Activated CD4-positive, alpha-beta T cell treated with anti-CD3 and anti-CD28 coated beads for 24 hours (primary cell): ENCODE measurements at places on chromosomes 6 and 20.

- DNase-seq, result no peak
These were observed 963 bp downstream of the FOXF2 start for GRCh38 chr6:1390133-1390945.

- DNase-seq, result no peak
These were observed 56.5 kb downstream of the HAO1 start for GRCh38 chr20:7883741-7884140.

DNA sequence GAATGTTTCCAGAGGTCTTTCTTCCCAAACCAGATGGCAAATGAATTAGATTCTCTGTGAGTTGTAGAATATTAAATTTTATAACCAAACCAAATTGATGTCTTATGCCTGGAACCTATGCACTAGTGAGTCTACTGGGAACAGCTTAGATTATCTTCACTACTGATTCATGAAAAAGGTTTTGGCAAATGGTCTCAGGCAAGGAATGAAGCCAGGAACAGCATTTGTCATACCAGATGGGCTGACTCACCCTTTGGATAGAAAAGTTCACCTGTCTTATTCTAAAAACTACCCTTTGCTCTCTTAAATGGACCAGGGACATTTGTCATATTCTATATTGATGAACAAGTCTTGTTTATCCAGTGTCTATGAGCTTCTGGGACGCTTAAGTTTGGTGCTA lies 135.4 kb upstream of the ECI2 start:
- DNase-seq, result no peak

DNA sequence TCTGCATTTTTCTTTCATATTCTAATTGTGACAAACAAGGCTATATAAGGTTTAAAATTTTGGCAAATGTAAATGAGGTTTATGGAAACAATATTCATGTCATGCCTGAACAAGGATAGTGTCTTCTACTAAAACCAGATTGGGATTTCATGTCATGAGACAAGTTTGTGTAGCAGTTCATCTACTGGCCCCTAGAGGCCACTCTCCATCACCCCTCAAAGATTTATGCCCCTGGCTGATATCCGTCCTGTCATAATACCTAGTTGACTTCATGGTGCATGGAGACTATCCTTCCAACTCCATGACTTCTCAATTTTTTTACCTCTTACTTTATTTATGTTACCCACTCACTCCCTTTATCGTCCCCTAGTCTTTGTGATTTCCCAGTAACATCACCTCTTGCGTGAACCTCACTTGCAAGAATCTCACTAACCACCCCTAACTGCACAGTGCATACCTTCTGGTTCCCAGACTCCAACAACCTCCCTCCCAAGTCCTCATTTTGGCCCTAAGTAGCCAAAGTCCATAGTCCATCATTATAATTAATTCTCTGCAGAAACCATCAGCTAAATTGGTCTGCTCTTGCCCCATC lies 179.8 kb downstream of the TASP1 start:
- DNase-seq, result no peak

GRCh38 chr6:11410539-11411307 lies 126.8 kb upstream of the TMEM170B start:
- DNase-seq, result no peak

GRCh38 chr6:33632558-33633039 lies 11.5 kb downstream of the ITPR3 start:
- peak; percentile 53 for DNase-seq

- DNase-seq, result no peak
These were observed 1.5 kb downstream of the CENPQ start for GRCh38 chr6:49464691-49465090.

DNA sequence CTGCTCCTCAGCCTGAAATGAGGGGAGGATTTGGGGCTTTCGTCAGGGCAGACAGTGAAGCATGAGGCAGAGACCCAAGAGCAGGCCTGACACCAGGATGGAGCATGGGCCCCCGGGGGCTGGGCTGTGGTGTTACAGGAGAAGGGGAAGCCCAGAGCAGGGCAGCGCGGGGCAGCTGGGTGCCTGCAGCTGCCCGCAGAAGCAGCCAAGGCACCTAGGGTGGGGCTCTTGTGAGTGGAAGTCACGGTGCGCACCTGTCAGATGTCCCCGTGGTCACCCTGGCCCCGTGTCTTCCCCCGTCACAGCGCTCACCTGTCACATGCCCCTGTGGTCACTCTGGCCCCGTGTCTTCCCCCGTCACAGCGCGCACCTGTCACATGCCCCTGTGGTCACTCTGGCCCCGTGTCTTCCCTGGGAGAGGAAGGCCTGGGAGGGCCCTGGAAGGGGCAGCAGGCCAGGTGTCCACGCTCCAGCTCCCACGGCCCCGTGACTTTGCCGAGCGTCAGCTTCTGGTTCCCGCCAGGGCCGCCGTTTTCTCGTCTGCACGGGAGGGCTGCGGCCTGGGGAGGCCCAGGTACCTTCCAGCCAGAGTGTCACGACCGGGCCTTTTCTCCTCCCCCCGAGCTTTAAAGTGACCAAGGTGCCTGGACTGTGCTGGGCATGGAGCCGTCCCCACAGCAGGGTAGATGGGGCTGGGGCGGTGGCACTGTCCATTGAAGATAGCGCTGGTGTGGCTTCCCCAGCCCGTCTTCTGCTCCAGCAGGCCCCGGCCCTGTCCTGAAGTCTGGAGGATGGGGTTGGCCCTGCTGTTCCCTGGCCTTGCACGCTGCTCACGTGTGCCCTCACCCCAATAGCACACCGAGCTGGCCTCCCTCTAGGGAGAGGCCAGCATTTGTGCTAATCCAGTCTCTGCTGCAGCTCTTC lies 9.4 kb downstream of the ARFGAP1 start:
- no peak for DNase-seq

- DNase-seq, result peak; percentile 14
These were observed 26.9 kb downstream of the DDX27 start for GRCh38 chr20:49245921-49246740.

- DNase-seq, result no peak
These were observed 115.4 kb downstream of the OPN5 start for GRCh38 chr6:47897247-47897646.

GRCh38 chr6:132005178-132005577 lies 54.0 kb upstream of the CCN2 start:
- DNase-seq, result no peak

- DNase-seq, result no peak
These were observed 121.4 kb upstream of the DST start for GRCh38 chr6:56764081-56764566.

GRCh38 chr6:170037541-170038250 lies 253.2 kb downstream of the DLL1 start:
- no peak for DNase-seq

DNA sequence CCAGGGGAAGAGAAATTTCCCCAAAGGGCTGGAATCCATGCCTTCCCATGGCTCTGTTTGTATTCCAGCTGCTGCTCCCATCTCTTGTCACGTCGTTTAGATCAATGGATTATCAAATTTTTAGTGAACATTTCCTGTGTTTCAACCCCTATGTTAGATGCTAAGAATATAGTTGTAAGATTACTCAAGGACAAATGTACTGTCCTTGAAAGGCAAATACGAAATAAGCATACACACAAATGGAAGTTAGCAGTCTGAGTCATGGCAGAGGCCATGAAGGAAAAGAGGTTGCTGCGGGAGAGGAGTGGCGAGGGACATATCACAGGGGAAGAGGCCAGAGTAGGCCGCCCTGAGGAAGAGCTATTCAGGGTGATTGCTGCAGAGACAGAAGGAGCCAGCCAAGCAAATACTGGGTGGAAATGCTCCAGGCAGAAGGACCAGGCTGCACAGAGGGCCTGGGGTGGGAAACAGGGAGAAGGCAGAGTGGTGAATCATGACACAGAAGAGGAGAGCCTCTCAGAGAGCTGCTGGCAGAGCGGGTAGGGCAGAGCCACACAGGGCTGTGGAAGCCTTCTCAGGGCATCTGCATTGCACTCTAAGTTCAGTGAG lies 219.2 kb upstream of the LRFN2 start:
- DNase-seq, result no peak

- DNase-seq, result no peak
These were observed 129.9 kb downstream of the EYA2 start for GRCh38 chr20:47024461-47024937.

DNA sequence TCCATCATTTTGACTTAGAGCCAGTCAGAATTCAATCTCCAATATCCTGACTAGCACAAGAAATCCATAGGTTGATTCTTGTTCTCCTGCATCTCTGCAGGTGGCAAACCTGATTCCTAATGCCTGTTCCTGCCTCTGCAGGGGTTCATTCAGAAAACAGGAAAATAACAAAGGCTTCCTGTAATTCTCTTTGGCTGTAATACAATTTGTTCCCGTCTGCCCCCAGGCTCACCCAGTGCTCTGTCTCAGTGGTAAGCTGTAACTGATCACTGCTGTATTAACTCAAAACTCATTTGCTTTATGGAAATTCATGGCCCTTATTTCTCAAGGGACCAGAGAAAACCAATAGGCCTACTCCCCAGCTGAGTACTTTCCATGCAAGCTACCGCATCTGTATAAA lies 88.6 kb downstream of the OPRM1 start:
- DNase-seq, result no peak

- no peak for DNase-seq
These were observed 145.5 kb upstream of the LAMP5 start for GRCh38 chr20:9368893-9369292.

- DNase-seq, result no peak
These were observed 38.7 kb downstream of the TGM2 start for GRCh38 chr20:38126146-38126921.

- DNase-seq, result no peak
These were observed 156.9 kb downstream of the PAX1 start for GRCh38 chr20:21862259-21862946.

DNA sequence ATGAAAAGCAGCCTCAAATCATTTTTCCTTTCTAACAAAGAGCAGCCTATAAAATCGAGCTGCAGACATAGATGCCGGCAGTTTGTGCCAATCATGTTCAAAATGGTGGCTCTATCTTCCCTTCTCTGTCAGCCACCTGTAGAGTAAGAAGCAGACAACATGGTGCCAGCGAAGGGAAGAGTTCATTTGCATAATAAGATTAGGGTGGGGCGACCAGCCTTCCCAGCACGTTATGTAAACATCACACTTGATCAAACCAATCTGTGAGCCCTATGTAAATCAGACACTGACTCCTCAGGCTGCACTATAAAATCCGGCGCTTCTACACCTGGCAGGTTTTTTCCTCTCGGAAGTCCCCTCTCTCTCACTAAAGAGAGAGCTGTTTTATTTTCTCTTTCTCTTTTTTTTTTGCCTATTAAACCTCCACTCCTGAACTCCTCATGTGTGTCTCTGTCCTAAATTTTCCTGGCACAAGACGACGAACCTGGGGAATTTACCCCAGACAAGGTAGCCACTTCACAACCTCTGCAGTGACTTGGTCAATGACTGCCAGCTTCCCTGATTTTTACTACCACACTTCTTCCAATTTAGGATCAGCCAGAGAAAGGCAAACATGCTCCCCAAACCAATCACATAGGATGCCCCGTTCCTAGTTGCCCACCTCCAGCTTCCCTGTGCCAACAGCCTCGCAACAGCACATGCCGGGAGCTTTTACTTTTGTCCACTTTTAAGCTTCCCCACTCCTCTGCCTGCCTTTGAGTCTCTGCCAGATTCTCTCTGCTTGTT lies 12.9 kb downstream of the TPMT start:
- no peak for DNase-seq

GRCh38 chr6:151034825-151035781 lies 169.6 kb downstream of the MTHFD1L start:
- DNase-seq, result no peak

GRCh38 chr20:409697-410559 lies 1.8 kb downstream of the RBCK1 start:
- DNase-seq, result no peak

- DNase-seq, result no peak
These were observed 24.4 kb downstream of the ANGPT4 start for GRCh38 chr20:891706-892080.

DNA sequence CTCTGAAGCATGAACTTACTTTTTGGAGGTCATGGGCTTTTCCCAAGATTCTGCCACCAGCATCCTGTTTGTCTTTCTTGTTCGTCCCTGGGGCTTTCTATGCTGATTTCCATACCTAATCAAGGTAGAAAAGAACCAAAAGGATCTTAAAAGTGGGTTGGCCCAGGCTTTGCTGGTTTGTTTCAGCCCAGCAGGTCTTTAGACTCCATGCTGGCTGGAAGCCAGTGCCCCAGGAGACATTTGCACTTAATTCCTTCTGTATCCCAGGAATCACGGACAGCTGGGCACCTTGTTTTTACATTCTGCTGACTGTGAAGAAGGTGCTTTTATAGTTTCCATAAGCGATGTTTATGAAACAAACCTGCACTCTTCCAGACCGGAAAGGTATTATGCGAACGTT lies 195.9 kb downstream of the CDH4 start:
- no peak for DNase-seq

DNA sequence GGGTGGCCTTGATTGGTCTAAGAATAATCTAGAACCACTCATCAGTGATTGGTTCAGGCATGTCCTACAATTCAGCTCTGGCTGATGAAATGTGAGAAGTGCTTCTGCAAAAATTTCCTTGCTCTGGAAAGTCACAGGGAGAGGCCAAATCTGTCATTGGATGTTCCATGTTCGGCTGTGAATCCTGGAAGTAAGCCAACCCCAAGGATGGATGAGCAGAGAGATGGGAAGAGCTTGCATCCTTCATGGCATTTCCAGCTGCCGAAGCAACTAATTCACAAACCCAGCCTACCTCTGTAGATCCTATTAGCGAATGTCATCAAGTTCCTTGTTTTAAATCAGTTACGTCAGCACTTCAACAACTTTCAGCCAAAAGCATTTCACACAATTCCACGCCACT lies 187.2 kb upstream of the SOX4 start:
- DNase-seq, result no peak

- DNase-seq, result no peak
These were observed 93.4 kb upstream of the FOXP4 start for GRCh38 chr6:41452763-41453162.

DNA sequence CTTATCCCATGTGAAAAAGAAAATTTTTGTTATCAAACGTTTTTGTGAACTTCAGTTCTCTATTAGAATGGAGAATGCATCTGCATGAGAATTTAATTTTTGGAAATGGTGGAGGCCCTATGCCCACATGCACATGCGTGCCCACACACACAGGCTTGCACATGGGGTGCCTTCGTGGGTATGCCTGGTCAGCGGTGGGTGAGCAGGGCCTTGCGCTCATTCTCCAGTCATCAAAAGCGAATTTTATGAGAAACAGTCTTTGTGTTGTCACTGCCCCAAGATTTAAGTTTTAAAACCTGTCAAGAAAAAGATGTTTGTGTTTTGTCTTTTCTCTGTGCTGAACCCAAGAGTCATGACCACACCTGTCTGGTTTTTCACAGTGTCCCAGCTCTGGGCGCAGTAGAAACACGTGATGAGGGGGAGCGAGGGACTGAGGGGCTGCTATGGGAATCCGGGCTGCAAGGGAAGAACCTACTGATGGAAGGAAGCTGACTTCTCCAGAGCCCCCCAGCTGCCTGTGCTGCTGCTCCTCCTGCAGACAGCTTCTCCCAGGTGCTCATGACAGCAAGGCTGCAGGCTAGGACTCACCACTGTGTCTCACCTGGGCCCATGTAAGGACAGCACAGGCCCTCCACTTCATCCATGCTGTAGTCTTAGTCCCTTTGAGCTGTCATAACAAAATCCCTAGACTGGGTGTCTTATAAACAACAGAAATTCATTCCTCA lies 153.6 kb downstream of the SYCP2 start:
- no peak for DNase-seq
